ENCODE measurements at places on chromosomes 6 and 20.

DNA sequence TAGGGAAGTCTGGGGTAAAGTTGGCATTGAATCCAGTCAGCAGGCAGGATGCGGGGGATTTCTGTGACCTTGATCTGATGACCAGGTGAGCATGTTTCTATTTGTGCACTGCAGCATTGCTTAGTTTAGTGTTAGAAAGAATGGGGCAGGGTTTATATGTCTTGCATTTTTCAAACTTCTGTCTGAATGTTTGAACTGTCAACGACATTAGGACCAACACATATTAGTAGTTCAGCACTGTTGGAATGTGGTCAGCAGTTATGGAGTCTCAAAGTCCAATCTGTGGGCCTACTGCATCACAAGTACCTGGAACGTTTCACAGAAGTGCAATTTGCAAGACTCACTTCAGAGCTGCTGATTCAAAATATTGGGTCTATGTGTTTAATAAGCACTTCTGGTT is 276.6 kb upstream of the BMP2 start:
- DNase-seq: no peak

DNA sequence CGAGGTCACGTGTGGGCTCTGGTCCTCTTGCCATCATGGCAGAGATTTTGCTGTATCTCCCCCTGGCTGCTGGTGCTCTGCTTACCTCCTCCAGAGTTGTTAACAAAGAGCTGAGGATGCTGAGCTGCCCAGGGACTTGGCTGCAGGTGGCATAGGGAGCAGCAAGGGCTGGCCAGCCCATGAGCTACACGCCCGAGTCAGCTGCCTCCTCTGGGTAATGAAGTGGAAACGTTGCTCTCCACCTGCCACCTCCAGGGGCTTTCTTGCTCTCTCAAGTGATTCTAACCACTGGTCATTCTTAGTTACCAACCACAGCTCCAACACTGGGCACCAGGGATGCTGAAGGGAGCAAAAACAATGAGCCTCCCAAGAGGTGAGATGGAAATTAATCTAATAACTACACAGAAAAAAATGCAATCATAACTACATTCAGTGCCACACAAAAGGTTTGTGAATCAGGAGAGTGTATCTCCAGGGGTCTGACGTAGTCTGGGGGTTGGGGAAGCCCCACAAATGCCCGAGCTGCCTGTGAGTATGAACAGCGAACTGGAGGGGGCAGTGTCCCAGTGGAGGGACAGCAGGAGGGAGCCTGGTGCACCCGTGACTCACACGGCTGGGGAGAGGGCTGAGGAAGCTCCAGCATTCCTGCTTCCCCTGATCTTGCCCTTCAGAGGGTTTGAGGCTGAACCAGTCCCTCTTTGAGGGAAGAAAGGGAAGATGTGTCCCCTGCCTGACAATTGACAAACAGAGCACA is 78.7 kb downstream of the CDH26 start:
- DNase-seq: no peak

- DNase-seq: no peak
These were observed 21.6 kb upstream of the MCM3 start for GRCh38 chr6:52305948-52306767.

DNA sequence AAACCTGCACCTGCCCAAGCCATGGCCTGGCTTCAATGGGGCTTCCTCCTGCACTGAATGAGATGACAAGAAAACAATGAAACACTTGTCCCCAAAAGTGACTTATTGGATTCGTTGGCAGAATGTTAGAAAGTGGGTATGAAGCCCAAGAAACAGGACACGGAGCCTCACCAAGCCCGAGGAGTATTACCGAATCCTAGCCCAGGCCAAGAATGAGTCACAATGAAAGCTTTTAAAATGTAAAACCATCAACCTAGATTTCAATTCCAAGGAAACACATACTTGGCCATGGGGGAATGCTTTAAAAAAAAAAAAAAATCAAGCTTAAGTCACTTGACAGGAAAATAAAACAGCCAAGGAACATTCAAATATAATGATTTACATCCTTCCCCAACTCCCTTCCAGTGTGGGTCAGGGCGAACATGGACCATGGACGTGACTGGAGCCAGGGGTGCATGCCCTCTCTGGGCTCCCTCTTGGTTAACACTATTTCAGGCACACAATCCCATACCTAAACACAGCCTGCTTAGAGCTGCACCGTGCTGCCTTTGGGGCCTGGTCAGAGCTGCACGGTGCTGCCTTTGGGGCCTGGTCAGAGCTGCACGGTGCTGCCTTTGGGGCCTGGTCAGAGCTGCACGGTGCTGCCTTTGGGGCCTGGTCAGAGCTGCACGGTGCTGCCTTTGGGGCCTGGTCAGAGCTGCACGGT is 3.1 kb upstream of the STX16 start:
- DNase-seq: no peak

- DNase-seq: no peak
These were observed 186.0 kb downstream of the DTNBP1 start for GRCh38 chr6:15476631-15477380.

GRCh38 chr20:4833074-4833728 is 111.5 kb downstream of the PRND start:
- no peak for DNase-seq

GRCh38 chr6:82363428-82364086 is at the start of gene TPBG:
Gene TPBG, plus strand, starts transcription at chr6:82363817. Its CDS starts 1,145 bp downstream, at chr6:82364962.
- no peak for DNase-seq

DNA sequence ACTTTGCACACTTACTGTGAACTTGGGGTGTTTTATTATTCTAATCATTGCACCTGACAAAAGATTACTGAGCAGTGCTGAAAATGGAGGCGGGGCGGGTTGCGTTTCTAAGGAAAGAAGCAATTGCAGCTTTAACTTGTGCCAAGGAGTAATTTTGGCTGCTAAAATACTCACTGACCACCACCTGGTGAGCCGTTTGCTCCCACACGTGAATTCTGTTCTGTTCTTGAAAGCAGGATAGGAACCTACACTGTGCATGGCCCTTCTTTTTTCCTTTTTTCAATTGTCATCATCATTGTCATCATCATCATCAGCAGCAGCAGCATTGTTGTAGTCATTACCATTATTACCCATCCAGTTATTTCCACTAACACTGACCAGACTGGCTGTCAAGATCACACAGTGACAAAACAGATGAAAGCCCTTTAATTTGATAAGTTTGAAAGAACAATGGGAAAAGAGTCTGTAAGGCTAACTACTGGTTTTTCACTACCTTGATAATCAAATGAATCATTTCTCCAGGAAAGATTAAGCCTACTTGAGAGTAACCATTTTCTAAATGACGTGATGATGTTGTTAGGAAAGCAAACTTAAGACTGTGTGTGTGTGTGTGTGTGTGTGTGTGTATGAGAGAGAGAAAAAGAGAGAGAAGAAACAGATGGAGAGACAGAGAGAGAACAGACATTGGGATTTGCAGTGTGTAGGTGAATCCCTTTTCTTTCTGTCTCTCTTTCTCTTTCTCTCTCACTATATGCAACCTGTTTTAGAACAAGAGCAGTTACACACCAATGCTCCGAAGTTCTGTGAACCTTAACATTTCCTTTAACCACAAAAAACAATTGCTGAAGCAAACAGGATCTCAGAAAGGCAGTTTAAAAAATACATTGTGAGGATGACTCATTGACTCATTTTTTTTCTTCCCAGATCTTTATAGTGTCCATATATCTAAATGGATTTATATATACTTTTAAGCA is 3.8 kb downstream of the RIPOR2 start:
- no peak for DNase-seq
